ENCODE measurements at places on chromosomes 6 and 20. TPM values are rescaled to one million over a fixed set of nuclear protein-coding genes. Genes with fewer than 3 reads are reported as not detected.

DNA sequence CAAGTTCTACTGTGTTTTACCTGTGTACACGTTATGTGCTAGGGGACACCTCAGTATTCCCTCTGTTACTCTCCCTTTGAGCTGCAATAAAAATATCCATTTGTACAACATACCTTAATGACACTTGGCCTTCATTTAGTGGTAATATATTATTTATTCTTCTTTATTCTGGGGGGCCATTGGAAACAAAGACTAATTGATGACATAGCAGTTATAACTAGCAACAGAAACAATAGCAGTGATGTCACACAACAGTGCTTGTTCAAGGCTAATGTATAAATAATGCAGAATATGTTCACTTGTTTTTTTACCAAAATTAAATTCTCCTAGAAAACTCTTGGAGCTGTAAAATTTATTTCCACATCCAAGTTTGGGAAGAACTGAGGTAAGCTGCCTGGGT lies 92.2 kb upstream of the FAM83B start:
- DNase-seq: no peak

DNA sequence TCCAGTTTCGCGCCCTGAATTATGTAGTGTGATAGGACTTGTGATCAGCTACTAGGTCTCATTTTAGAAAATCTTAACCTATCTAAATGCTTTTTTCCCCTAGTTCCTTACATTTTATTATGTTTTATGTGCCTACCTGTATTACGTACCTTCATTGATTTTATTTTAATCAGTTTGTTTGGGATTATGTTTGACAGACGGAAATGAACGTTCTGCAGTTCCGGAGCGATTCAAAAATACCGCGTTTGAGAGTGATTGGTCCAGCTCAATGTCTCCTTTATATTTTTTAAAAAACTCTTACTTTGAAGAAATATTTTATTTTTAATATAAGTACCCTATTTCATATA lies 114.3 kb upstream of the BTN3A2 start:
- DNase-seq: no peak

GRCh38 chr6:140480852-140481251 lies 1106.4 kb upstream of the CITED2 start:
- no peak for DNase-seq

DNA sequence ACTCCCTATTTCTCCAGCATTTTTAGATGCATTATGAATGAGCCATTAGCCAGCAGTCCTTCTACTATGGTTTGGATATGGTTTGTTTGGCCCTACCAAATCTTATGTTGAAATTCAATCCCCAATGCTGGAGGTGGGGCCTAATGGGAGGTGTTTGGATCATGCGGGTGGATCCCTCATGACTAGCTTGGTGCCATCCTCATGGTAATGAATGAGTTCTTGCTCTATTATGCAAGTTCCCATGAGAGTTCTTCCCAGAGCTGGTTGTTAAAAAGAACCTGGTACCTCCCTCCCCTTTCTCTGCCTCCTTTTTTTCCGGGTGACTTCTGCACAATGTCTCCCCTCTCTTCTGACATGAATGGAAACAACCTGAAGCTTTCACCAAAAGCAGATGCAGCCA lies 6.2 kb upstream of the CGA start:
- DNase-seq: no peak

GRCh38 chr6:77492530-77492929 lies 29.2 kb upstream of the HTR1B start:
- no peak for DNase-seq

DNA sequence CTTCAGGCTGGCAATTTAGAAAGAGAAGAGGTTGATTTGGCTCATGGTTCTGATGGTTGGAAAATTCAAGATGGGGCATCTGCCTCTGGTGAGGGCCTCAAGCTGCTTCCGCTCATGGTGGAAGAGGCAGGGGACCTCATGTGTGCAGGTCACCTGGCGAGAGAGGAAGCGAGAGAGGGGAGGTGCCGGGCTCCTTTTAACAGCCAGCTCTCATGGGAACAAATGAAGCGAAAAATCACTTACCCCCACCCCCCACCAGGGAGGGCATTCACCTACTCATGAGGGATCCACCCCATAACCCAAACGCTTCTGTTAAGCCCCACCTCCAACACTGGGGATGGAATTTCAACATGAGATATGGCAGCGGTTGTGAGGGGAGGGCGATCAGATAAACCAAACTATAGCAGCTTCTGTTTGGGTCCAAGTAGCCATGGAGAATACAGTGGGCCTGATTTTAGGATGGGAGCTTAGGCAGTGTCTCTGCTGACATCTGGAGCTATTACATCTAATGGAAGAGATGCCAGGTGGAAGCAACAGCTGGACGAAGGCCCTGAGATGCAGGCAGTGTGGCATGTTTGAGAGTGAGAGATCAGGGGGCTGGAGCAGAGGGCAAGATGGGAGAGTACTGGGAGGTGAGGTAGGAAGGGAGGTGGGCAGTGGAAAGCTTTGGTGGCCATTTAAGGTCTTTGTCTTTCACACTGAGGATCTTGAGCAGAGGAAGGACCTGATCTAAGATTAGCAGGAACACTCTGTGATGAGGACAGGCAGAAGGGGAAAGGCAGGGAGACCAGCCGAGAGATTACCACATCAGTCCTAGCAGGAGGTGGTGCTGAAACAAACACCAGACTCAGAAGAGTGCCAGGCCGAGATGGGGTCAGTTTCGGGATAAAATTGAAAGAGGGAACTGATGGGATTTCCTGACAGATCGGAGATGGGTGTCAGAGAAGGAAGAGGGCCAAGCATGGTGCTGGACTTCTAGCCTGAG lies 161.8 kb downstream of the NFATC2 start:
- DNase-seq: no peak

DNA sequence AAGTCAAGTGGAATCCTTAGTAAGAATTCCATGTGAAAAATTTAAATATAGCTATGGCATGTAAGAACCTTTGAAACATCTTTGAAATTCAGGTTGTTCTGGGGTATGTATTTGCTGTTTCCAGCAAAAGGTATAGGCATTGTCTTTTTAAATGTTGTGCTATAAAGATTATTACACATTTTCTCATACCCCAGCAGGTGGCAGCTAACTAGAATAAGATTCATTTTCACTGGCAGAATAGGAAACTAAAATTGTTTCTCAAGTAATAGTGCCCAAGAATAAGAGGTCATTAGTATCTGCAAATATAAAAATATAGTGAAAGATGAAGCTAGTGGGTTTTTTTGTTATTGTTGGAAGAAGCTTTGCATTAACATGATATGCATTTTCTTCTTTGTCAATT lies 1.8 kb downstream of the GRIK2 start:
- DNase-seq: no peak

REM1 gene
- total RNA-seq: not detected

All from CD4-positive, alpha-beta T cell (primary cell).